ENCODE measurements at places on chromosomes 4 and X.

DNA sequence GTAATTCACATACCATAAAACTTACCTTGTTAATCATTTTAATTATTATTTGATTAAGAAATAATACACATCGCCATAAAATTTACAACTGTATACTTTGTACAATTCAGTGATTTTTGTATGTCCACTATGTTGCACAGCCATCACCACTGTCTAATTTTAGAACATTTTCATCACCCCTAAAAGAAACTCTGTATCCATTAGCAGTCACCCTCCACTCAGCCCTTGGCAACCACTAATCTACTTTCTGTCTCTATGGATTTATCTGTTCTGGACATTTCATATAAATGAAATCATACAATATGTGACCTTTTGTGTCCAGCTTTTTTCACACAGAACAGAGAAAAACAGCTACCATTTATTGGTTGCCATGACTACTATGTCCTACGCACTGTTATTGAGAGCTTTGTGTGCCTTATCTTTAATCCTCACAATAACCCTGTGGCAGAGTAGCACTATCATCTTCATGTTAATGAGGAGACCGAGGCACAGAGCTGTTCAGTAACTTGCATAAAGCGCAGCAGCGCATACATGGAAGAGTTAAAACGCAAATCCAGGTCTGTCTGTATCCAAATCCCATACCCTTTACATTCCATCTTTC is 64.6 kb upstream of the PAGE1 start:
- DNase-seq = no peak

DNA sequence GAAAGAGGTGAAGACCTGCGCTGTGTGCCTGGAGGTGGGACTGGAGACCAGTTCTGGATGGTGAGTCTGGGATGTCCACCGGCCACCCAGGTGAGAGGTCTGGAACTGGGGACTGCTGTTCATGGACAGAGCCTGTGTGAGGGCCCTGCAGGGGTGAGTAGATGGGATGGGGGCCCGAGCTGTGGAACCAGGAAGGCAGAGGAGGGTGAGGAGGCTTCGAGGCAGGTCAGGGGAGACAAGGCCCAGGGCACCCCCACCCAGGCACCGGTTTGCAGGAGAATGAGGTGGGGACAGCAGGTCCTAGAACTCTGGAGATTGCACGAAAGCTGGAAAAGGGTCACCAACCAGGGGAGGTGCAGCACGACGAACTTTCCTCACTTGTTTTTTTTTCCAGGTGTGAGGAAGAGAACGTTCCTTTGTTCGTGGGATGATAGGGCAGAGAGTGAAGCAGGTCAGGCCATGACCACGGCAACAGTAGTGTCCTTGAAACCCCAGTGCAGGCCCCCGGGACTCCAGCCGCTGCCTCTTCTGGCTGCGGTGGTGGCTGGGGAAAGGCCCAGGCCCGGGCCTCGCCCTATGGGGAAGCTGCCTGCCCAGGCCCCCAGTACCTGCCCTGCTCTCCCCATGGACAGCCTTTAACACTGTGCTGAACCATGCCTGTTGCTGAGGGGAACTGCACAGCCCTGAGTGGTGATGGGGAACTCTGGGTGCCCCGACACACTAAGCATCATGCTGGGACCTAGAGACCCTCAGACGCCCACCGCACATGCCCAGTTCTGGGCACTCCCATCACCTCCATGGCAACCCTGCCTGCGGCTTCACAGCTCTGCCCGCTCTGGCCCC is 22.9 kb downstream of the TNIP2 start:
- no peak for DNase-seq

- DNase-seq = no peak
These were observed 57.7 kb upstream of the ATXN3L start for GRCh38 chrX:13377550-13377934.

DNA sequence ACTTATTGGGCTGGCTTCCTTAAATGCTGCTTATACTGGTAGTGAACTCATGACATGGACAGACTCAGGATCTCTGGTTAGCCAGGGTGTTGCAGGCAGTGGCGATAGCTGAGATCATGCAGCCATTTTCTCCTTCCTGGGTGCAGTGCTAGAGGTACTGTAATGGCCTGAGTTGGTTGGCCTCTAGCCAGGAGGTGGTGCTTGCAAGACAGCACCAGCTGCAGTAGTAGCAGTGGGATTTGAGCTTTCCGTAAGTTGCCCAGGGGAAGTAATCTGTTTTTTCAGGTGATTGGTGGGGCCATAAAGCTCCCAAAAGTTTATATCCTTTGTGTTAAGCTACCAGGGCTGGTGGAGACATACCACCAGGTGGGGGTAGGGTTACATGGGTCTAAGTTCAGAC is 45.1 kb upstream of the AADAT start:
- DNase-seq = no peak

- DNase-seq = no peak
These were observed 44.4 kb upstream of the TAPT1 start for GRCh38 chr4:16270454-16271328.

- DNase-seq = no peak
These were observed 195.9 kb downstream of the CHM start for GRCh38 chrX:85851418-85851817.

GRCh38 chr4:154727540-154727939 is 16.3 kb upstream of the LRAT start:
- no peak for DNase-seq

- DNase-seq = no peak
These were observed 68.7 kb downstream of the VSIG4 start for GRCh38 chrX:65971151-65971550.

- DNase-seq = no peak
These were observed 9.3 kb upstream of the SEC24B start for GRCh38 chr4:109424093-109424841.

- no peak for DNase-seq
These were observed 53.4 kb downstream of the ZNF518B start for GRCh38 chr4:10403633-10404445.

DNA sequence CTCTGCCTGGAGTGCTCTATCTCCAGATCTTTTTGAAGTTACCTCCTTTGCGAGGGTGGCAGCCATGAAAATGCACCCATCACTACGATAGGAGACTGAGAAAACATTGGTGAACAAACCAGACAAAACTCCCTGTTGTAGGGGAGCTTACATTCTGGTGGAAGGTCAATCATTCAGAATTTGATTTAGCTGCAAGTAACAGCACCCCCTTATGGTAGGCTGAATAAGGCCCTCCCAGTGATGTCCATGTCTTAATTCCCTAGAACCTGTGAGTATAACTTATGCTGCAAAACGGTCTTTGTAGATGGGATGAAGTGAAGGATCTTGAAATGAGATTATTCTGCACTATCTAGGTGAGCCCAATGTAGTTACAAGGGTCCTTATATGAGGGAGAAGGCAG is 5.6 kb upstream of the TEC start:
- no peak for DNase-seq

- DNase-seq = no peak
These were observed 16.2 kb downstream of the SLC4A4 start for GRCh38 chr4:71355045-71355444.

DNA sequence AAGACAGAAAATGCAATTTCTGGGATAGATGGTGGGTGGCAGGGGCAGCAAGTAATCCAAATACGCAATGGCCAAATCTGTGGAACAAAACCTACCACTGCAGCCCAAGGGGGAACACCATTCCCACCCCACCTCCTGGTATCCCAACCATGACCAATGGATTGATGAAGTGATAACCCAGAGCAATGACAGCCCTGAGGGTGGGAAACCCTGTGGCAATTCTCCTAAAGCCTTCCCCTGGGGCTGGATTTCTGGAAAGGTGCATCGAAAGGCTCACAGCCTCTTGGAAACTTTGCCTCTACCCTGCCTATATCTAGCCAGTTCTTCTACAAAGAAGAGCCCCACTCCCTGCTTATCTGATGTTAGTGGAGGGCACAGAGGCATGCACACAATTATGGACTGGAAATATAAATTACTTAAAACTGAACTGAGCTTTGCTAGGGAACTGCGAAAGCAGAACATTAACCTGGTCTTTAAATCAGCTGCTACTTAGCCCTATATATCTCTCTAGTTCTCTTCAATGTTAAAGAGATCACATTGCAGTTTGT is 59.9 kb upstream of the TXK start:
- DNase-seq = no peak

- no peak for DNase-seq
These were observed 40.5 kb downstream of the CEP44 start for GRCh38 chr4:174324236-174324635.

All from amygdala (tissue), 56 donors.